ENCODE measurements at places on chromosomes 4 and X.

DNA sequence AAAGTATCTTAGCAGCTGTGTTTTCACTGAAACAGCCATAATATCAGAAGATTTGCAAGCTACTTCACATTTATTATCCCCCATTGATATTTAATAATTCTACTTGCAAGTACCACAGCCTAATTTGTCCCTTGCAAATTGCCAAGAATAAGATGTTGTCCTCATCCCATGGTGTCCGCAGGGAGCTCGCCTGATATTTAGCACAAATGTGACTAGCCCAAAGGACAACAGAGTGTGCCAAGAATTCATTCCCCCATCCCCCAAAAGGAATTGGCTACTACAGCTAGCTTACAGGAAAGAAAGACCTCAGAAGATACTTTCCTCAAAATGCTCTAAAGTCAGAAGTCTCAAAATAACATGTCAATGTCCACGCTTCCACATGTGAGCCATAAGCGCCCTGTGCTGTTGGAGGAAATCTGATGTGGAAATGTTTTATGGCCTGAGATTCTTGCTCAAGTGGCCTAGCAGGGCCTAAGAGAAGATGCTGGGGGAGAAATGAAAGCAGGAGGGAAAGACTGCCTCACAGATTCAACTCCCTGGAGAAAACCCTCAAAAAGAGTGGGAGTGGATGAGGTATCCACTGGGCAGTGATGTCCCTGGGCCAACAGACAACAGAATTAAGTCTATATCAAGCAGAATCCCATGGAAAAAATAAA is 111.4 kb downstream of the SH3KBP1 start:
- DNase-seq: no peak

- no peak for DNase-seq
Measured at GRCh38 chr4:83929550-83929949, 393.6 kb downstream of the GPAT3 start.

DNA sequence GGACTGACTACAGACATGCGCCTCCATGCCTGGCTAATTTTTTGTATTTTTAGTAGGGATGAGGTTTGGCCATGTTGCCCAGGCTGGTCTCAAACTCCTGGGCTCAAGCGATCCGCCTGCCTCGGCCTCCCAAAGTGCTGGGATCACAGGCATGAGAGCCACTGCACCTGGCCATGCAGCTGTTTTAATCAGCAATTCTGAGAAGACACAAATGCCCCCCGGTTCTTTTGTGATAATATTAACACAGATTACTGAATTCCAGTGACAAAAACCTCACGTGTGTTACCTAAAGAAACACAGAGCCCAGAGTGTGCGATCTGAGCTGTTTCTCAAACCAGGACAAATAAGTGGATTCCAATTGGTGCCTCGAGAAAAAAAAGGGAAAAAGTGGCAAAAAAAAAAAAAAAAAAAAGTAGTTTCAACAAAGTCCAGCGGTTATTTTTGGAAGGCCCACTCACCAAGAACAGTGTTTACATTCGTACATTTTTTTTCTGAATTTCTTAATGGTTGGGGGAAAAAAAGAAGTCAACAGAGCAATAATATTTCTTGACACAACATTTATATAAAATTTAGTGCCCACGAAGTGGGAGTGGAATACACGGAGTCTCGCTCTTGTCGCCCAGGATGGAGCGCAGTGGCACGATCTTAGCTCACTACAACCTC is 17.2 kb downstream of the DHRSX start:
- no peak for DNase-seq

- no peak for DNase-seq
Measured at GRCh38 chrX:28042260-28042659, 61.0 kb upstream of the DCAF8L1 start.

- DNase-seq: no peak
Measured at GRCh38 chr4:180377741-180378140, 1865.5 kb upstream of the TENM3 start.

- no peak for DNase-seq
Measured at GRCh38 chr4:47672696-47673095, 165.2 kb downstream of the CORIN start.

DNA sequence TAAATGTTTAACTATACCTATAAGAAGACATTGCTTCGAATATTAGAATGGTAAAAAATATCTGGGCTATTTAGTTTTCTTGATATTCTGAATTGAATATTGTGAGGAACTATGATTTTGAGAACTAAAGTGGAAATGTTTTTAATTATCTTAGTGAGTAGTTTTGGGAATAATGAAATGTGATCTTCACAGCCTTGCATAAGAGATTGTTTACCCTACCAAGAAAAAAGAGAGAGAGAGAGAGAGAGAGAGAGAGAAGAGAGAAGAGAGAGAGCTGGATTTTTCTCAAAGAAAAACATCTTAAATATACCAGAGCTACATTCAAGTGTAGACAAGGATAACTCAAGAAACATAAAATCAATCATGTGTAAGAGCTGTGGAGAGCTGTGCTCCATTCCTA is 148.7 kb upstream of the MAD2L1 start:
- no peak for DNase-seq

DNA sequence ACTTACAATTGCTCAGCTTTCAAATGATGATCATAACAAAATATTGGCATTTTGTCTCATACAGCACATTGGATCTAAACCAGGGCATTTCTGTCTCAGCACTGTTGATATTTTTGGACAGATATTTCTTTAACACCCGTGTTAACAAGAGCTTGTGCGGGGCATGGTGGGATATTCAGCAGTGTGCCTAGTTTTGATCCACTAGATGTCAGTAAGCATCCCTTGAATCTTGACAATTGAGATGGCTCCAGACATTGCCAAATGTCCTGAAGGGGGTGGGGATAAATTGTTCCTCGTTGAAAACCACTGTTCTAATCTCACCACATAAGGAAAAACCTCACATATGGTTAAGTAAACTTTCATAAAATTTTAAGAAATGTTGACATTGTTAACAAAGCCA is 806.3 kb downstream of the STIM2 start:
- DNase-seq: no peak

GRCh38 chr4:165209796-165210195 is 2.4 kb downstream of the KLHL2 start:
- no peak for DNase-seq

DNA sequence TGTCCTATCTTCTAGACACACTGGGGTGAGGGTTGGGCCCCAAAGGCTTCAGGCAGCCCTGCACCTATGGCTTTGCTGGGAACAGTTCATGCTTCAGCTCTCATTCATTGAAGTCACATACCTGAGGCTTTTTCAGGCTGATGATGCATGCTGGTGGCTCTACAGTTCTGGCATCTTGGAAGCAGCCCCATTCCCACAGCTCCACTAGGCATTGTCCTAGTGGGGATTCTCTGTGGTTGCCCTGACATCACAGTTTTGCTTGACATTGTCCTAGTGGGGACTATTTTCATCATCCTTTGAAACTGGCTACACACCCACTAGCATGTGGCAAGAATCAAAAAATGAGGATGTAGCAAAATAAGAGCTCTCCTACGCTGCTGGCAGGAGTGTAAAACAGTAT is 37.7 kb upstream of the C4orf17 start:
- DNase-seq: no peak

GRCh38 chr4:3671571-3672464 is 94.4 kb upstream of the ADRA2C start:
- DNase-seq: peak; percentile 69

GRCh38 chrX:40671126-40671525 is 23.8 kb upstream of the CXorf38 start:
- no peak for DNase-seq

DNA sequence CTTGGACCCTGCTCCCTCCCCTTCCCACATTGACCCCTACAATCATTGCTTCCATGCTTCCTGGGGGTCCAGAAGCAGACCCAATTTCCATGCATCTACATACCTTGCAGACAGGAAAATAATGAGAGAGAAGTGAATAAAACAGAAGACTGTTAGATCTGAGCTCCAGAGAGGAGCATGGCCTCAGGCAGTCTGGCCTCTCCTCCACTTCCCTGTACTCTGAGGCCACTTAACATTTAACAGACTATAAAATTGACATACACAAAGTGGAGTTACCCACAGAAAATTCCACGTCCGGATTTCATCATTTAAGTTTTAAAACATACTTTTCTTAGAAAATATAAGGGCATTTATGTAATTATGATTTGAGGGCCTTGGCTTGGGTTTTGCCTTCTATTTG is 2.1 kb upstream of the PRSS12 start:
- DNase-seq: no peak

- DNase-seq: no peak
Measured at GRCh38 chr4:121272526-121272925, 108.3 kb downstream of the QRFPR start.

- no peak for DNase-seq
Measured at GRCh38 chrX:46662188-46662958, 88.8 kb downstream of the CHST7 start.

DNA sequence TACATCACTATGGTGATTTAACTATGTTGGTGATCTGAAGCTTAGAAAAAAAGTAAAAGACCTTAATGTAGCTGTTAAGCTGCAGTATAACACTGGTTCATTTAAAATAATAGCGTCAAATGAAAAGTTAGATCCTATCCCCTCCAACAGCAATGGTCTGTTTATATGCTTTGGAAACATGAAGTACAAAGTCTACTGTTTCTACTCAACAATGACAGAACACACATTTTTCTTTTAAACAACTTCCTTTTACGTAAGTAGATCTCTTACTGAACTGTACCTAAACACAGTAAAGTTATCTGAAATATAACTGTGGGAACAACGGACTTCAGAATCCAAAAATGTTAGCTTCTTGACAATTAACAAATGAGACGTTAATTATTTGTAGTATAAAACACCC is 35.3 kb downstream of the BOD1L1 start:
- DNase-seq: peak; percentile 56

DNA sequence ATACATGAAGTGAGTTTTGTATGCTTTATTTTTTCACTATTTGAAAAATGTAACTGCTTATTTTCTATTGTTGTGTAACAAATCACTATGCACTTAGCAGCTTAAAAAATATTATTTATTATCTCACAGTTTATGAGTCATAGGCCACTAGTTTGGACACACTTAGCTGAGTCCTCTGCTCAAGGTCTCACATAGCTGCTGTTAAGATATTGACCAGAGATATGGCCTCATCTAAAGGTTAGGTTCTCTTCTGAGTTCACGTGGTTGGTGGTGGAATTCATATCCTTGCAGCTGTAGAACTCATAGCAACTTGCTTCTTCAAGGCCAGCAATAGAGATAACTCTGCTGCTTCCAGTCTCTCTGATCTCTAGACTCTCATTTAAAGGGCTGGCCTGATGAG is 534.4 kb downstream of the SPRY1 start:
- peak; percentile 10 for DNase-seq

DNA sequence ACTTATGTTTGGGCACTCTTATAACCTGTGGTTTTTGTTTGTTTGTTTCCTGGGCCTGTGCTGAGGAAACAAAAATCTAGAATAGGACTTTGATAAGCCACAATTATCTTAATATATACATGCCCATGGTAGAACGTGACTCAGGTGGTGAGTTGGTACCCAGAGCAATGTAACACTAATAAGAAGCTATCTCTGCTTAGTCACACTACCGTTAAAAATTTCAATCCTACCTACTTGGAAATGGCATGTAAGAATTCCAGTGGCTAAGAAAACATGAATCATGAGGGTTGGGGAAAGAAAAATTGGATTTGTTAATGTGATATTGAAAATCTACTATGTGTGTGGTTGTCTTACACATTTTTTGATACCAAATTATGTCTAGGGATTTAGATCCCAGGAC is 30.5 kb upstream of the ADGRG2 start:
- DNase-seq: no peak

- DNase-seq: no peak
Measured at GRCh38 chr4:112956484-112956896, 93.0 kb upstream of the ANK2 start.

DNA sequence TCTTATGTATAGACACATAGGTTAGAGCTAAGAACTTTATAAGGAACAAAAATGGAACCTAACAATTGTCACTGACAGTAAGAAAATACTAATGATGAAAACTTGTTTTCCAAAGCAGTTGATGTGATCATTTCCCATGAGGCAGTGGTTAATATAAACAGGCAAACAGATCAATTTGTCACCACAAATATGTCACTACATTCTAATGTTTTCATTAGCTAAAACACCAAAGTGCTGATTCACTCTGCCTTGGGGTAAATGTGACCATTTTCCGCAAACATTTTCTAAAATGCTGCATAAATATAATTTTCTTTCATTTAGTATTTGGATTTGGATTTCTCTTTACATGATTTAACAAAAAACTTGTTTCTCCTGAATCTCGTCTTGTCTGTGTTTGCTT is 408.9 kb upstream of the CTSO start:
- DNase-seq: no peak

DNA sequence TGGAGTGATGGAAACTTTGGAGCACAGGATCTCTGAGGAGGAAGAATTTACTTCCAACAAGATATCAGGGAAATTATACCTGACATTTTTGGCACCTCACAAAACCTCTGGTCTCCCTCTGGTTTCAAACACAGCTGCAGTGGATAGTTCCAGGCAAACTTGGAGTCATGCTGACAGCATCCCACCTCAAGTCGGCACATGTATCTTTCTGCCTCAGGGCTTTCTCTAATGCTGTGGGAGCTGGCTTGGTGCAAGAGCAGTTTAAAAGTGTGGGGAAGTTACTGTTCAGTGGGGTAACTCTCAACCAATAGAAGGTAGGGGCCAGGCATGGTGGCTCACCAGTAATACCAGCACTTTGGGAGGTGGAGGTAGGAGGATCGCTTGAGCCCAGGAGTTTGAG is 207.1 kb upstream of the NHS start:
- DNase-seq: no peak
